Activated CD8-positive, alpha-beta memory T cell treated with anti-CD3 and anti-CD28 coated beads, Interleukin-2, amount 10 ng/mL, durations not matched to agents 7 days and 5 days (primary cell): ENCODE measurements at places on chromosomes 12 and 14.

- no peak for DNase-seq
These were observed 17.4 kb downstream of the FZD10 start for GRCh38 chr12:130179621-130180020.

- no peak for DNase-seq
These were observed 18.0 kb downstream of the LRTM2 start for GRCh38 chr12:1838205-1838993.

DNA sequence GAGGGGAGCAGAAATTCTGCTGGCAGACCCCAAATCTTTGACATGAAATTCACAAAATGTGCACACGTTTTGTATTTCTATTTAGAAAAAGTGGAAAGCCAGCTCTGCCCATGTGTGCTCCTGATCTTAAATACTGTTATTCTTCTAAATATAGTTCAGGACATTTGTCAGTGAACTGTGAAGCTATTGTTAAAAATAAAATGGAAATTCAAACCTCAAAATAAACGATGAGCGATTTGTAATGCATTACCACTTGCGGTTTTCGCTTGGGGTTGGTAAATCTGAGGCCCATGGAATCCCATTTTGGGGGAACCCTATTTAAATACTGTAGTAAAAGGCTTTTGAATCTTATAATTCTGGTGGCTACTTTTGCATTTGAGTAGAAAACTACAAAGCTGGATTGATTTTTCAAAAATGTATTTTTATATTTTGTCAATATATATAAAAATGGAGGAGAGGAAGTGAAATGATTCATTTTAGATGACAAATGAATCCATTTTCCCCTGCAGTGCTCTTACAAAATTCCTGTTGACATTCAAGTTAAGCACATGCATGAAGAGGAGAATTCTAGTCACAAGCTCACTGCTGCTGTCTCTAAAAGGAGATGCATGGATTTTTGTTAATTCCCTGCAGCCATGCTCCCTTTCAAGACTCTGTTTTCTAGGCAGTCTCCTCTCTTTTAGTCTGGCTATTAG is 47.1 kb downstream of the FLRT2 start:
- no peak for DNase-seq

- no peak for DNase-seq
These were observed 6.7 kb downstream of the TRMT5 start for GRCh38 chr14:60974090-60974651.

DNA sequence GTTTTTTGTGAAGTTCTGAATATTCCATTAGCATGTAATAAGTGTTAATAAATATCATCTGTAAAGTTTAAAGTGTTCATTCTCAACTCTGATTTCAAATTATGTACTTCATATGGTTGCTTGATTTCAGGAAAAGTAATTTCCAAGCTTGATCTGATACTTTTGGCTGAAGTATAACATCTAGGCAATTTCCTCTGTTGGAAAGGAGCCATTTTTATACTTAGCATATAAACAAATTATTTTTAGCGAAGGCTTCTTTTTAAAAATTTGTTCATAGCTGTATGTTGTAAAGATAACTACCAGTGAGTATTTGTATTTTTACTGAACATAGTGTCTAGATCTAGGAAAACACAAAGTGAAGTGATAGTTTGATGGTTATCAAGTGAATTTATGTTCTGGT is 153.4 kb upstream of the TMTC2 start:
- DNase-seq = no peak
